T-helper 2 cell treated with Interferon-gamma antibody and Interleukin-4, amounts not matched to agents 5 μg/mL and 100 μg/mL, for 36 hours (primary cell): ENCODE measurements at places on chromosomes 5 and 9.

DNA sequence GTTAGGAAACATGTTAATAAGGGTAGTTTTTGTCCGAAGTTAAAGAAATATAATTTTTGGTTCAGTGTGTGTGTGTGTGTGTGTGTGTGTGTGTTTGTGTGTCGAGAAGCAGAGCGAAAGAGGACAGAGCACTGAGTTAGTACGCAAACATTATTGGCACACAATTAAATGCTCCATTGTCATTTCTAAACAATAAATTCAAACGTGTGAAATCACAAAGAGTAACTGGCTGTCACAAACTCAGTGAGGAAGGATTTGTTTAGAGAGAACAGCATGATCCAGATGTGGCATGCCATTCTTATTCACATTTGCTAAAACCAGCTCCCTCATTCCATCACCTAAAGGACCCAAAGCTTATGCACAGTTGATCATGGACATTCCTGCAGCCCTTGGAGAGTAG lies 970.8 kb downstream of the DTWD2 start:
- no peak overlapping the region for H3K27ac ChIP-seq
- no peaks in the 10 kb centered on the region for H3K27me3 ChIP-seq
- no peak for DNase-seq
- no peak overlapping the region for H3K4me3 ChIP-seq
- H3K36me3 ChIP-seq, result no peaks in the 10 kb centered on the region
- H3K4me1 ChIP-seq, result no peaks in the 10 kb centered on the region

- H3K4me1 ChIP-seq, result peaks cover 2% of the 10 kb centered on the region
- no peak for DNase-seq
- H3K36me3 ChIP-seq, result no peaks in the 10 kb centered on the region
- H3K27ac ChIP-seq, result no peak overlapping the region
Measured at GRCh38 chr9:37010180-37010579, 23.9 kb downstream of the PAX5 start.

GRCh38 chr9:130183133-130183762 lies 11.0 kb downstream of the NCS1 start:
- H3K27ac ChIP-seq, result no peak overlapping the region
- H3K36me3 ChIP-seq, result no peaks in the 10 kb centered on the region
- H3K4me3 ChIP-seq, result no peak overlapping the region
- no peak for DNase-seq
- no peaks in the 10 kb centered on the region for H3K4me1 ChIP-seq
- no peaks in the 10 kb centered on the region for H3K27me3 ChIP-seq

GRCh38 chr5:110940136-110940535 lies 131.4 kb upstream of the TSLP start:
- H3K4me1 ChIP-seq, result no peaks in the 10 kb centered on the region
- peaks cover 3% of the 10 kb centered on the region for H3K27me3 ChIP-seq
- DNase-seq, result no peak
- H3K27ac ChIP-seq, result no peak overlapping the region

GRCh38 chr5:180396926-180397325 lies 43.8 kb upstream of the GFPT2 start:
- H3K4me1 ChIP-seq, result no peaks in the 10 kb centered on the region
- DNase-seq, result no peak
- H3K36me3 ChIP-seq, result no peaks in the 10 kb centered on the region
- H3K4me3 ChIP-seq, result no peak overlapping the region
- no peak overlapping the region for H3K27ac ChIP-seq
- no peaks in the 10 kb centered on the region for H3K27me3 ChIP-seq

GRCh38 chr5:153746440-153746839 lies 256.0 kb downstream of the GRIA1 start:
- H3K27me3 ChIP-seq, result peaks cover 3% of the 10 kb centered on the region
- no peak overlapping the region for H3K27ac ChIP-seq
- no peak overlapping the region for H3K4me3 ChIP-seq
- H3K36me3 ChIP-seq, result no peaks in the 10 kb centered on the region

- H3K36me3 ChIP-seq, result no peaks in the 10 kb centered on the region
- H3K27ac ChIP-seq, result no peak overlapping the region
- no peaks in the 10 kb centered on the region for H3K4me1 ChIP-seq
- H3K4me3 ChIP-seq, result no peak overlapping the region
- DNase-seq, result no peak
Measured at GRCh38 chr5:175238326-175238725, 205.7 kb downstream of the DRD1 start.

DNA sequence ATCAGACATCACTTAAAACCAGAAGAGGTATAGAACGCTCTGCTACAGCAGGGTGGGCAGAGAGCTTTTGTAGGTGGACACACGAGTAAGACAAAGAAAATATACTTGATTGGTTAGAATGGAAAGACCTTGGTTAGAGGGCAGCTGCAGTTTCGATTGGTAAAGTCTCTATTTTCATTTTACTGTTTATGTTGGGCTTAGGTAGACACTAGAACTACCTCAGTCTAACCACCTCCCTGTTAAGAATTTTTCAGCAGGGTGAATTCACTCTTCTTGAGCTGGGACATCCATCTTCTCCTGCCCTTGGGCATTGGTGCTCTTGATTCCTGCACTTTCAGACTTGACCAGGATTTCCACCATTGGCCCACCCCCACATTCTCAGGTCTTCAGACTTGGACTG lies 116.3 kb downstream of the BASP1 start:
- no peak overlapping the region for H3K27ac ChIP-seq
- H3K4me3 ChIP-seq, result no peak overlapping the region
- no peaks in the 10 kb centered on the region for H3K4me1 ChIP-seq
- DNase-seq, result no peak
- no peaks in the 10 kb centered on the region for H3K27me3 ChIP-seq

- H3K4me1 ChIP-seq, result peaks cover 38% of the 10 kb centered on the region
- H3K27ac ChIP-seq, result peak overlapping the region; percentile 60
- H3K27me3 ChIP-seq, result peaks cover under 1% of the 10 kb centered on the region
- DNase-seq, result no peak
- no peaks in the 10 kb centered on the region for H3K36me3 ChIP-seq
- H3K4me3 ChIP-seq, result no peak overlapping the region
Measured at GRCh38 chr9:35907711-35908503, 1.4 kb upstream of the SPAAR start.

DNA sequence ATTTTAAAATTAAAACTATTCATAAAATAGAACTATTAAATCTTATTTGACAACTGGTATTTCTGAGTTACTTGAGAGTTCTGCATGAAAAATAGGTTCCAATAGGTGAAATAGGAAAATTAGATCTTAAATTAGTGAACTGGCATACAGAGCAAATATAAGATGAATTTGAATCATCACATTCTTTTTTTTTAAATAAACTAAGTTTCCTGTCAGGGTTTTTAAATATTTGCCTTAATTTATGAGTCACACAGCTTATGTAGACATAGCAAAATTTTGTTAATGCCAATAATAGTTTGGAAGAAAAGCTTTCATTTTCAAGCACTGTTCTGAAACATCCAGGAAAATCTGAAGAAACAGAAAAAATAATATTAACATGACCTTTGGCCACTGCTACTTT lies 311.7 kb upstream of the HAPLN1 start:
- H3K27ac ChIP-seq, result no peak overlapping the region
- H3K27me3 ChIP-seq, result no peaks in the 10 kb centered on the region
- DNase-seq, result no peak
- no peaks in the 10 kb centered on the region for H3K36me3 ChIP-seq
- H3K4me3 ChIP-seq, result no peak overlapping the region
- H3K4me1 ChIP-seq, result no peaks in the 10 kb centered on the region

- peaks cover 22% of the 10 kb centered on the region for H3K27me3 ChIP-seq
- no peak overlapping the region for H3K27ac ChIP-seq
- no peaks in the 10 kb centered on the region for H3K4me1 ChIP-seq
- H3K36me3 ChIP-seq, result no peaks in the 10 kb centered on the region
- no peak for DNase-seq
Measured at GRCh38 chr5:149133795-149134777, 7.2 kb upstream of the ABLIM3 start.

GRCh38 chr9:120263836-120264235 lies 316.1 kb downstream of the CDK5RAP2 start:
- no peaks in the 10 kb centered on the region for H3K4me1 ChIP-seq
- H3K27me3 ChIP-seq, result peaks cover 2% of the 10 kb centered on the region
- H3K27ac ChIP-seq, result no peak overlapping the region
- no peak for DNase-seq

DNA sequence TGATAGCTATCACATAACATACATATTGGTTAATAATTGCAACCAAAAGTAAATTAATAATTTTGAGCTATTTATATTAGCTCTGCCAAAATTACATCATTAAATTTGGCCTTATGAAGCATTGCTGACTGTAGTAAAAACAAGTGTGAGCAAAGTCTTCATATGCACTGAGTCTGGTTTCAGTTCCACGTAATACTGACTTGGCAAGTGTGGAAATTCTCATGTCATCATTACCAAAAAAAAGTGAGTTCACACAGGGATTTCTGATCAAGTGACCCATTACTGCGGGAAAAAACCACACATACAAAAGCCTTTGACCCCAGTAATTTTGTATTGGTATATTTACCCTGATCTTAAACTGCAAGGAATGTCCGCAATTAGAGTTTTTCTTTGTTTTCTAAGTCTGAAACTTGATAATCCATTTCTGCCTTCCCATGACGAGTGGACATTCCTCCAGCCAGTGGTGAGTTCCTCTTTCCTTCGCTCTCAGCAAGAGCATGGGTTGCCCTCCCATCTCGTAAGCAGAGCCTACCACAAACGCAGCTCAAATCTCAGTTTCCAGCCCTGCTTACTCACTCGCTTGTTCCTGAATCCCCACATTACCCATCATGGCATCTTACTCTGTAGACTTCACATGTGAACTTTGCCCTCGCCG lies 220.2 kb upstream of the DMRT1 start:
- no peak for DNase-seq
- peaks cover 2% of the 10 kb centered on the region for H3K4me1 ChIP-seq
- H3K36me3 ChIP-seq, result no peaks in the 10 kb centered on the region
- H3K27ac ChIP-seq, result no peak overlapping the region
- no peak overlapping the region for H3K4me3 ChIP-seq
- H3K27me3 ChIP-seq, result peaks cover 6% of the 10 kb centered on the region

GRCh38 chr9:38110476-38110875 lies 41.4 kb upstream of the SHB start:
- peaks cover 3% of the 10 kb centered on the region for H3K27me3 ChIP-seq
- H3K36me3 ChIP-seq, result no peaks in the 10 kb centered on the region
- H3K4me3 ChIP-seq, result no peak overlapping the region
- H3K4me1 ChIP-seq, result no peaks in the 10 kb centered on the region

DNA sequence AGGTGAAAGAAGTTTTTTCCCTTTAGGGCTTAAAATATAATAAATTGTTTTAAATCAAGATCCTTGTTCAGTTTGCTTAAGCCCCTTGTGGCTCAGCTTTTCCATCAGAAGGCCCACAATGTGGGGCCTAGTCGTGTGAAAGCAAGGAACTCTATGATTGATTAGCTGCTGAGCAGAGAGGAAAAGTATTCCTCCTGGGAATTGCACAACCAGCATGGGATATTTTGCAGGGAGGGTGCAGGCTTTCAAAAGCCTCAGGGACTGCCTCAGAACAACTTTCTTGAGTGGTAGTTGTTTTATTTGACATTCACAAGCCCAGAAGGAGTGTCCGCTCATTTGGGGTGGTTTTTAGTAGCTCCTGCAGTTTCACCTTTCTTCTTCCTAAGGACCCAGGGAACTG lies 19.8 kb downstream of the TTC23L start:
- H3K27ac ChIP-seq, result no peak overlapping the region
- no peaks in the 10 kb centered on the region for H3K36me3 ChIP-seq
- no peaks in the 10 kb centered on the region for H3K4me1 ChIP-seq
- H3K27me3 ChIP-seq, result no peaks in the 10 kb centered on the region

GRCh38 chr9:130022566-130023143 lies 20.3 kb downstream of the FNBP1 start:
- H3K4me3 ChIP-seq, result no peak overlapping the region
- H3K4me1 ChIP-seq, result peaks cover 54% of the 10 kb centered on the region
- H3K27ac ChIP-seq, result peak overlapping the region; percentile 28
- no peak for DNase-seq

DNA sequence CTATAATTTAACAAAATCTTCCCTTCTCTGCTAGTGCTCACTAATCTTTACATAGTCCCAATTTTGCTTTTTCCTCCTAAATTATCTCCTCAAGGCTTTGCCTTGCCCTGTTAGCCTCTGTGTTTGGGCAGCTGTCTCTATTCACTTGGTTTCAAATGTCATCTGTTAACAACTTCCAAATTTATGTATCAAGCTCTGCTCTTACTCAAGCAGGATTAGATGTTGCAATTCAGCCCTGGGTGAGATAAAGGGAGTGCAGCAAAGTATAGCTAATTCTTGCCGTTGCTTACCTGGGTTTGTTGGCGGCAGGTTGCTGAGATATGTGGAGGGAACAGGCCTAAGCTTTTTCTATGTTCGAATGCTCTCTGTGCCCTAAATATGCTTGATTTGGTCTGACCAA lies 483.8 kb downstream of the DMAC1 start:
- H3K36me3 ChIP-seq, result no peaks in the 10 kb centered on the region
- no peaks in the 10 kb centered on the region for H3K4me1 ChIP-seq
- no peak overlapping the region for H3K4me3 ChIP-seq
- no peak for DNase-seq

- H3K4me3 ChIP-seq, result no peak overlapping the region
- no peaks in the 10 kb centered on the region for H3K36me3 ChIP-seq
- no peak for DNase-seq
- no peak overlapping the region for H3K27ac ChIP-seq
Measured at GRCh38 chr9:8660383-8660782, 860.8 kb upstream of the DMAC1 start.

GRCh38 chr5:95958310-95959014 lies 3.2 kb downstream of the ELL2 start:
- H3K36me3 ChIP-seq, result peaks cover 8% of the 10 kb centered on the region
- H3K4me3 ChIP-seq, result peak overlapping the region; percentile 97

- H3K27ac ChIP-seq, result no peak overlapping the region
- H3K4me1 ChIP-seq, result peaks cover 7% of the 10 kb centered on the region
- H3K4me3 ChIP-seq, result no peak overlapping the region
- no peak for DNase-seq
Measured at GRCh38 chr5:14266686-14267085, 123.5 kb downstream of the TRIO start.

GRCh38 chr9:88303721-88304451 lies 84.4 kb upstream of the SPIN1 start:
- peak overlapping the region; percentile 84 for H3K4me3 ChIP-seq
- peaks cover 14% of the 10 kb centered on the region for H3K27me3 ChIP-seq
- H3K4me1 ChIP-seq, result peaks cover 55% of the 10 kb centered on the region
- peak; percentile 81 for DNase-seq

- H3K27me3 ChIP-seq, result no peaks in the 10 kb centered on the region
- H3K36me3 ChIP-seq, result no peaks in the 10 kb centered on the region
- no peak overlapping the region for H3K4me3 ChIP-seq
- H3K27ac ChIP-seq, result no peak overlapping the region
- DNase-seq, result no peak
Measured at GRCh38 chr5:11941566-11941965, 37.3 kb upstream of the CTNND2 start.

GRCh38 chr5:164187785-164188184 lies 682.4 kb downstream of the MAT2B start:
- no peaks in the 10 kb centered on the region for H3K36me3 ChIP-seq
- no peaks in the 10 kb centered on the region for H3K4me1 ChIP-seq
- no peak overlapping the region for H3K27ac ChIP-seq
- no peak for DNase-seq
- no peak overlapping the region for H3K4me3 ChIP-seq
